ENCODE measurements at places on chromosomes 1 and 21. TPM values are rescaled to one million over a fixed set of nuclear protein-coding genes. Genes with fewer than 3 reads are reported as not detected.

CENPF gene
- polyA plus RNA-seq, result 0.74 TPM

CAMK2N1 gene
- polyA plus RNA-seq, result 132 TPM

DOP1B gene
- 4.4 TPM for polyA plus RNA-seq

AKR1A1 gene
- polyA plus RNA-seq, result 41.7 TPM

OR11L1 gene
- polyA plus RNA-seq, result not detected

MSH4 gene
- 0.11 TPM for polyA plus RNA-seq

TMCO2 gene
- not detected for polyA plus RNA-seq

KLHDC9 gene
- polyA plus RNA-seq, result 17.1 TPM

MTMR11 gene
- polyA plus RNA-seq, result 2.7 TPM

PATJ gene
- 23.2 TPM for polyA plus RNA-seq

TLCD4 gene
- 7.4 TPM for polyA plus RNA-seq

LYPLA2 gene
- 3.6 TPM for polyA plus RNA-seq

OR2W3 gene
- not detected for polyA plus RNA-seq

TRIM45 gene
- polyA plus RNA-seq, result 4.1 TPM

ETV3L gene
- polyA plus RNA-seq, result not detected

NGF gene
- 0.62 TPM for polyA plus RNA-seq

SYNC gene
- polyA plus RNA-seq, result 37.0 TPM

VPS26C gene
- 24.4 TPM for polyA plus RNA-seq

LAMB3 gene
- 0.10 TPM for polyA plus RNA-seq

CR1L gene
- not detected for polyA plus RNA-seq

RPL5 gene
- polyA plus RNA-seq, result 816 TPM

OR2L2 gene
- polyA plus RNA-seq, result not detected

RPE65 gene
- not detected for polyA plus RNA-seq

PLEKHN1 gene
- polyA plus RNA-seq, result not detected

GUCA2B gene
- not detected for polyA plus RNA-seq

SYT11 gene
- 166 TPM for polyA plus RNA-seq

RUNX3 gene
- polyA plus RNA-seq, result not detected

S100A12 gene
- not detected for polyA plus RNA-seq

CYYR1 gene
- polyA plus RNA-seq, result 0.27 TPM

FMN2 gene
- 57.5 TPM for polyA plus RNA-seq

COG2 gene
- 17.8 TPM for polyA plus RNA-seq

PYHIN1 gene
- not detected for polyA plus RNA-seq

SPRR2A gene
- polyA plus RNA-seq, result not detected

SLC1A7 gene
- not detected for polyA plus RNA-seq

Measured in Purkinje cell (primary cell).